ENCODE measurements at places on chromosomes 6 and 20. TPM values are rescaled to one million over a fixed set of nuclear protein-coding genes. Genes with fewer than 3 reads are reported as not detected.

DBNDD2 gene
- 51.5 TPM for total RNA-seq

ARFGEF2 gene
- 36.9 TPM for total RNA-seq

CBLN4 gene
- 0.35 TPM for total RNA-seq

MEP1A gene
- 0.09 TPM for total RNA-seq

CLDN20 gene
- total RNA-seq = not detected

BMP2 gene
- 8.7 TPM for total RNA-seq

SLX4IP gene
- total RNA-seq = 7.6 TPM

ARMH2 gene
- total RNA-seq = not detected

FABP7 gene
- not detected for total RNA-seq

TBXT gene
- not detected for total RNA-seq

BPI gene
- total RNA-seq = 0.16 TPM
